Activated T-helper 17 cell treated with anti-CD3 and anti-CD28 coated beads, Interleukin-2, amount 50 U/mL, for 72 hours (primary cell): ENCODE measurements at places on chromosomes 3 and 15.

DNA sequence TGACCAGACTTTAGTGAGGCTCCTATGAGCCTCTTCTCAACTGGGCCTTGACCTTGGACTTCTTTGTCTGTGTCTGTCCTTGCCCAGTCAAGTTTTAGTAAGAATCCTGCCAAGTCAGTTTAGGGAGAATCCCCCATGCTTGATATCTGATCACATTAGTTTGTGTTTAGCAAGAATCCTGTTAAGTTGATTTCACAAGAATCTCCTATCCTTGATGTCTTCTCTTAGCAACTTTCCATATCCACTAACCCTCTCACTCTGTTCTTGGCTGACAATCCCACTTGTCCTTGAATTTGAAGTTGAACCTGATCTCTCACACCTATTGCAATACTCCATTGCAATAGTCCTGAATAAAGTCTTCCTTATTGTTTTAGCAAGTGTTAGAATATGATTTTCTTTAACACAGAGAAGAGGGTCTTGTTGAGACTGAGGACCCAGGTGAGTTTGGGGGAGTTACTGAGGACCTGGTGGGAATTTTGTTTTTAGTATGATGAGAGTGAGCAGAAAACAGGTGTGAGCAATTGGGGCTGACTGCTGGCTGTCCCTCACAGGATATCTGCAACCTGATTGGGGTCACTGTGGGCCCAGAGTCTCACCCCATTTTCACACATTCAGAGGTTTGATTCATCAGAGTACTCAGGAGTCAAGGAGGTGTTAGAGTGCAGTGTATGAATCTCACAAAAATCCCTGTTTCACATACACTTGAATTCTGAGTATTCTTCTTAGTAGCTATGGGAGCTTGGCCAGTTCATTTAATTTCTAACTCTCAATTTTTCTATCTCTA is 39.9 kb upstream of the TNFAIP8L3 start:
- no peak for ATAC-seq

DNA sequence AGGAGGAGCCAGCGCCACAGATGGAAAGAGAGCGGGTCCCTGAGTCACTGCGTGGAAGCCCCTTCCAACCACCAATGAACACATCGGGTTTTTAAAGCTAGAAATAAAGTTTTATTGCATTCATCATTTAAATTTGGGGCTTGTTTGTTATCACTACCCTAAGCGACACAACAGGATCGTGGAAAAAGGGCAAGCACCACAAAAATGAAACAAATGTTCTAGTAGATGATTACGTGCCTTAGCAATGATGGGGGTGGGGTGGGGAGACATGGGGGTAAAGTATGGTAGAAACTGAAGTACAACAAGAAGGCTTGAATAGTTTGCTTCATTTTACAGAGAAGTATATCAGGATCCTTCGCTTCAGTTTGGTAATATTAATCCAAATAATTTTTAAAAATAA is 221.6 kb upstream of the ATP10A start:
- ATAC-seq: no peak

- peak; percentile 100 for ATAC-seq
These were observed 25.8 kb downstream of the EFCC1 start for GRCh38 chr3:129026728-129027543.

DNA sequence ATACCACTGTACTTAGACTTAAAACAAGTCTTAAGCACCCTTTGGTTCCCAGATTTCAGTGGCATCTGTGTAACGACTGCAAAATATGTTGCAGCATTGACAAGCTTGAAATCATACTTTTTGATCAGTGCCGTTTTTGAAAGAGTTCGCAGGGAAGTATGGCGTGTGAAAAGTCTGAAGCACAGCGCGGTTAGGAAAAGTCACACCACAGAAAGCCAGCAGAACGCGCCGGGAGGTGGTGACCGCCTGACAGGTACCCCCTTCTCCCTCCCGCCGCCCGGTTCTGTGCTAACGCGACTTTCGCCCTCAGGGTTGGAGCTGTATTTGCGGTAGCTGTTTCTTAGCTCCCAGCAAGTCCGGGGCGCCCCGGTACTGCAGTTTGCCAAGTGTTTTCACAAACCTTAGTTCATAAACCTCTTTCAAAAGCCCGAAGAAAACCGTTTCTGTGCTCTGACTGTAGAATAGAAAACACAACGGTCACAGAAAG is 481 bp upstream of the CRYBG3 start:
- ATAC-seq: peak; percentile 55

DNA sequence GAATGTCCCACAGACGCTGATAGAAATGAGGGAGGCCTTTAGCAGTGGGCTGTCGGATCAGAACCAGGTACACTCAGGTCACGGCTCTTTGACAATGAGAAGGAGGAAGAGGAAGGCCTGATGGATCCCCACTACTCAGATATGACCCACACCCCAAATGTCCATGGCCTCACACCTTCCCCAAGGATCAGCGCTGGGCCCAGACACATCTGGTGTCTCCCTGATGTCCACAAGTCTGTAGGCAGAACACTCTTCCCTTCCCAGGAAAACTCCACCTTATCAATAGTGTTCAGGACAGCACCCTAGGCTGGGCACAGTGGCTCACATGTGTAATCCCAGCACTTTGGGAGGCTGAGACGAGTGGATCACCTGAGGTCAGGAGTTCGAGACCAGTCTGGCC is 33.3 kb upstream of the SFMBT1 start:
- ATAC-seq: no peak

- ATAC-seq: no peak
These were observed 105.8 kb downstream of the ZBBX start for GRCh38 chr3:167274141-167274874.

- ATAC-seq: no peak
These were observed 2.5 kb downstream of the HACD2 start for GRCh38 chr3:123582315-123582714.

- ATAC-seq: no peak
These were observed 30.4 kb downstream of the SLC6A20 start for GRCh38 chr3:45765958-45766357.

DNA sequence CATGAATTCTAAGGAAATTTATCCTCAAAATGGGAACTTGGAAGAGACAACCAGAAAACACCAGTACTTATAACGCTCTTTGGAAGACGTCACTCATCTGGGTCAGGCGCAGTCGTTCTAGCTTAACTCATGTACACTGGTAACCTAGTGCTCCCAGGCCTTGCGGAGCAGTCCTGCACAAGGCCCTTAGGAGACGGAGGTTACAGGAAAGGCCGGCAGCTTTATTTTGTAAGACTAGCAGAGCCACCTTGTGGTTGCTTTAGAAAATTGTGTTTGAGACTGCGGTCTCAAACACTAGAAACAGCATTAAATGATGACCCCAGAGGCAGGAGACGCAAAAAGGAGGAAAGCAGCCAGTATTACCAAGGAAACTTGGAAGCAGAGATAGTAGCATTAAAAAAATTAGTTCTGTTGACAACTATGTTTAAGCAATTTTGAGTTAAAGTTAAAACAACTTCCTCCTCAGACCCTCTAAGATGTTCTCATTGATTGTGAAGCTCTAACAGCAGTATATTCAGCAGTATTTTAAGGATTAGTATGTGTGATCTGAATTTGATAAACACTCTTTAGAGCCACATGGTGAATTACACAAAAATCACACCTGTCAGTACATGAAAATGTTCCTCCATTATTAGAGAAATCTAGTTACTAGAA is 141.9 kb upstream of the C2CD4B start:
- peak; percentile 46 for ATAC-seq

DNA sequence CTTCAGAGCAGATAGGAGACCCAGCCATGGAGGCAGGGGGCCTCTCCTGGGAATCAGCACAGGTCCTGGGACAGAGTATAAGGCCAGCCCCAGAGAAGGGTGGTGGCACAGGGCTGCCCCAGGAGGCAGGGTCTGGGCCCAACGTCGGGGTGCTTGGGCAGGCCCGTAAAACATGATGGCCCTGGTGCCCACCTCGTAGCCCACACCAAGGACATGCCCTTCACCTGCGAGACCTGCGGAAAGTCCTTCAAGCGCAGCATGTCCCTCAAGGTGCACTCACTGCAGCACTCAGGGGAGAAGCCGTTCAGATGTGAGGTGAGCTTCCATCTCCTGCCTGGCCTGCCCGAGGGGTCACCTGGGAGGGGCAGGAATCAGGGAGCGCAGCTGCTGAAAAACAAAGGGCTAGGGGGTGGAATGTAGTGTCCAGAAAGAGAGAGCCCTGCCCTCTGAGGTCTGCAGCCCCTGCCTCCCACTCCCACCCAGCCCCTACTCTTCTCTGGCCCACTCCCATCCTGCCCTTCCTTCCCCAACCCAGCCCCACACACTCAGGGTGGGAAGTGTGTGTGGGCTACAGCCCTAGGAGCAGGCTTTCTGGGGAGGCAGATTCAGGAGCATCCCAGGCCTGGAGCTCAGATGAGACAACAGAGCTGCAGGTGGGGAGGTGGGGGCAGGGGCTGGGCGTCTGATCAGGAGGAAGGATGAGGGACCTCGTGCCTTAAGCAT is 9.5 kb downstream of the ZBTB47 start:
- no peak for ATAC-seq

DNA sequence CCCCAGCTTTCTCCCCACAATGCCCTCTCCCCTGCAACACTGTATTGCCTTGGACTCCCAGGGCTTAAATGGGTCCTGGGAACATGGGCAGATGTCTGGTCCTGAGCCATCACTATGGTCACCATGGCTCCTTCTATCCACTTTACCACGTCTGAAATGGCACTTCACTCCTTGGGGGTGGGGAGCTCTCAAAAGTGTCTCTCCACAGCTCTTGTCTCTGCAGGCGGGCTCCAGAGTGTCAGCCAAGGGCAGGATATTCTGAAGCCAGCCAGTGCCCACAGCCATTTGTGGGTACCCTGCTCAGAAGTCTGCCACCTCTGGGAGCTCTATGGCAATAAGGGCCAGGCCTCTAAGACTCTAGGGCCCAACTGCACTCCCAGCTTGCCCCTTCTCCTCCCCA is 163.9 kb downstream of the PPM1L start:
- no peak for ATAC-seq

DNA sequence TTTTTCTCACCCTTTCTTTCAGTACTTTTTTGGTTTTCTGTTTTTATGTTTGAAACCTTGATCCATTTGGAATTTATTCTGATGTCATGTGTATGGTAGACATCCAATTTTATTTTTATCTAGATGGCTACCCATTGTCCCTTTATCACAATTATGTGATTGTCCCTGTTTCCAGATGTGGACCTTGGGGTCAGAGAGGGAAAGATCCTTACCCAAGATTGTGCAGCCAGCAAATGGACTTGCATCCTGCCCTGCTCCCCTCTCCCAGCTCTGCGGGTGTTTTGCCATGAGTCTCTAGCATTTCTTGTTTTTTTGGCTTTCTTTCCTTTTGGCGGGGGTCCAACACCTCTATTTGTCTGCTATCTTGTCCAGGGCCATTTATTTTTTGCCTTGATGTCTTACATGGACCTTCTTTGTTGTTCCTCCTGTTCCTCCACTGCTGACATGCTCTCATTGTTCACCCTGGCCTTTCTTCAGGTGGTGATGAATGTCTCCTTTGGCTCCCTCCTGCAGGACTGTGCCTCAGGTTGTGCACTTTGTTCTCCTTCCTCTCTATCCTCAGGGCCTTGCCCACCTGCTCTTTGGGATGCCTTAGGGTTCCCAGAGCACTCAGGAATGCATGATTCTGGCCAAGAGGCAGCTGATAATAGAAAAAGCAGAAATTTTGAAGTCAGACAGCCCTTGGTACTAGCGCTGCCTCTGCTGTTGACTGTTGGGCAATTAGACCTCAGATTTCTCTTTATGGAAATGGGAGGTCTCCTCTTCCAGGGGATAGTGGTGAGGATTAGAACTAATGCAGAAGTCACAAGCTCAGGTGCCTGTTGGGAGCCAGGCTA is 84.3 kb downstream of the EEFSEC start:
- no peak for ATAC-seq

GRCh38 chr3:161073181-161073580 is 32.0 kb downstream of the B3GALNT1 start:
- no peak for ATAC-seq

DNA sequence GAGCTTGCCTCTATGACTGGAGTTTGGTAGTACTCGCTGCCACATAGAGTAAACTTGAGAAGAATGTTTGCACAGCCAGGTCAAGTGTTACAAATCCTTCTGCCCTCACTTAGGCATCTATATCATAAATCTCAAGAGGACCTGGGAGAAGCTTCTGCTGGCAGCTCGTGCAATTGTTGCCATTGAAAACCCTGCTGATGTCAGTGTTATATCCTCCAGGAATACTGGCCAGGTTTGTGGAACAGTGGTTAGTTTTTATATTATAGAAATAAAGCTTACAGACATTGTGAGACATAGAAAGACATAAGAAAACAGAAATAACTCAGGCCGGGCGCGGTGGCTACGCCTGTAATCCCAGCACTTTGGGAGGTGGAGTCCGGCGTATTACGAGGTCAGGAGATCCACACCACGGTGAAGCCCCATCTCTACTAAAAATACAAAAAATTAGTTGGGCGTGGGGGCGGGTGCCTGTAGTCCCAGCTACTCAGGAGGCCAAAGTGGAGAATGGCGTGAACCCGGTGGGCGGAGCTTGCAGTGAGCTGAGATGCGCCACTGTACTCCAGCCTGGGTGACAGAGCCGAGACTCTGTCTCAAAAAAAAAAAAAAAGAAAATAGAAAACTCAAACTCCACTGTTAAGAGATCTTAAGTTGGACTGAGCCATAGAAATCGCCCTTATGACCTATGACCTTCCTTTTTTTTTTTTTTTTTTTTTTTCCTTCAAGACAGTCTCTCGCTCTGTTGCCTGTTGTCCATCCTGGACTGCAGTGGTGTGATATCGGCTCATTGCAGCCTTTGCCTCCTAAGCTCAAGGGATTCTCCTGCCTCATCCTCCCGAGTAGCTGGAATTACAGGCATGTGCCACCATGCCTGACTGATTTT is 2.2 kb downstream of the RPSA start:
- ATAC-seq: no peak

DNA sequence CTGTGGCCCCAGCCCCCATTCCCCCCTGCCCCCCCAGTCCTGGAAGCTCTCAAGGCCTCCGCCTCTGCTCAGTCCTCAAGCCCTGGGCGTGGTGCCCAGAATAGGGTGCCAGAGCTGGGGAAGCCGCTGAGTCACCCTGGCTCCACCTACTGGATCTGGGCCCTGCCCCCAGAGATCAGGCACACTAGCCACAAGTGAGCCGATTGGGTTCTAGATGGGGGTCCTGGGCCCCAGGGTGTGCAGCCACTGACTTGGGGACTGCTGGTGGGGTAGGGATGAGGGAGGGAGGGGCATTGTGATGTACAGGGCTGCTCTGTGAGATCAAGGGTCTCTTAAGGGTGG is 5.7 kb downstream of the EIF4G1 start:
- ATAC-seq: peak; percentile 68

DNA sequence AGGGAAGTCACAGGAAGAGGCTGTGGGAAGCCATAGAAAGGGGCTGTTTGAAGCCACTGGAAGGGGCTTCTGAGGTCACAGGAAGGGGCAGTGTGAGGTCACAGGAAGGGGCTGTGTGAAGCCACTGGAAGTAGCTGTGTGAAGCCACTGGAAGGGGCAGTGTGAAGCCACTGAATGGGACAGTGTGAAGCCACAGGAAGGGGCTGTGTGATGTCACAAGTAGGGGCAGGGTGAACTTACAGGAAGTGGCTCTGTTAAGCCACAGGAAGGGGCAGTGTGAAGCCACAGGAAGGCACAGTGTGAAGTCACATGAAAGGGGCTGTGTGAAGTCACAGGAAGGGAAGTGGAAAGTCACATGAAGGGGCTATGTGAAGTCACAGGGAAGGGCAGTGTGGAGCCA is 33.1 kb downstream of the GASK1A start:
- ATAC-seq: no peak

GRCh38 chr3:13235079-13235478 is 161.8 kb upstream of the IQSEC1 start:
- ATAC-seq: peak; percentile 43
